Right kidney (tissue), 9 donors: ENCODE measurements at places on chromosomes 11 and 22.

DNA sequence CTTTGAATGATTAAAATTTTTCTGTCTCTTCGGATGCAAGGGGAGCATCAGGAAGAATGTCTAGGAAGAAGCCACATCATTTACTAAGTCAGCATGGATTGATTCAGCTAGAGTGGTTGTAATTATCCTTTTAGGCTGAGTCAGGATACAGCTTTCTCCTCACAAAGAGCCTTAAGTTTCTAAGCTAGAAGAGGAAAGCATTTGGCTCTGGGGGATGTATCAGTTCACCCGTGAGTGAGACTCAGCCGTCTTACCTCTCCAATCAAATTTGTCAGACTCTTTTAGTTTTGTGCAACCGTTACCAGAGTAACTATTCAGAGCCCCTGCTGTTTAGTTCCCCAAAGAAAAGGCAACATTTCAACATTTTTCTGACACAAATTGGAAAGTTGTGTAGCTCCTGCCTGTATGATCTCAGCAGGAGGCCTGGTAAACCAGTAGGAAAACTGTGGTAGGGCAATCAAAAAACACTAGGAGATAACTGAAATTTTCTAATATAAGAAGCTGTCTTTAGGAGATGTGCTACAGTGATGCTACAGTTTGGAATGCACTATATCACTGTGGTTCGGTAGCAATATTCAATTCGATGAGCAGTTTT lies 432.4 kb upstream of the LUZP2 start:
- DNase-seq, result no peak

GRCh38 chr11:78217650-78218541 lies 29.2 kb downstream of the USP35 start:
- DNase-seq, result no peak

DNA sequence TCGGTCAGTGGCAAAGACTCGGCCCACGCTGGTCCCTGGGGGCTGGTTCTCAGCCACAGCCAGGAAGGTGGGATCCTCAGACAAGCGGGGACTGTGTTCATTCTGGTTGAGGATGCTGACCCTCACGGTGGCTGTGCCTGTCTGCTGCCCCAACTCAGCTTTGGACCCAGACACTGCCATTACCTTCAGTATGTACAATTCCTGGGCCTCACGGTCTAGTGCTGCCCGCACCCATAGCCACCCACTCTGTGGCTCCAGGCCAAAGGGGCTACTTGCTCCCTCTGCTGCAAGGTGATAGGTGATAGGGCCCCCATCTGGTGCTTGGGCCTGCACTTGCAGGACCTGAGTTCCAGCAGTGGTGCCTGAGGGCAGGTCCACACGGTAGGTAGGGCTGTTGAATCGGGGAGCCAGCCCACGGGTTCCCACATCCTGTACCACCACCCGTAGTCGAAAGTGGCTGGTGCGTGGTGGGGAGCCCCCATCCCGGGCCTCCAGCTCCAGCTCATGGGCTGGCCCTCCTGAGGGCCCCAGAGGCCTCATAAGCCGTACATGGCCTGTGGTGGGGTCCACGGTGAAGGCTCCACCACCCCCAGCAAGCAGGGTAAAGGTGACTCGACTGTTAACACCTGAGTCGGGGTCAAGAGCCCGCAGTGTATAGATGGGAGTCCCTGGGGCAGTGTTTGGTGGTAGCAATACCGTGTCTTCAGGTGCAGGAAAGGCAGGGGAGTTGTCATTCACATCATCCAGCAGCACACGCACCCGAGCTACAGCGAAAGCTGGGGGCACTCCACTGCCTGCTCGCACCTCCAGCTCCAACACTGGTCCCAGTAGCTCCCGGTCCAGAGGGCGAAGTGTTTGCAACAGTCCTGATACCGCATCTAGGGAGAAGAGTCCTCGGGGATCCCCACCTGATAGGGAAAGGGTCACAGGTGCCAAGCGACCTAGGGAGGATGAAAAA lies 13.2 kb upstream of the TPP1 start:
- DNase-seq, result no peak

DNA sequence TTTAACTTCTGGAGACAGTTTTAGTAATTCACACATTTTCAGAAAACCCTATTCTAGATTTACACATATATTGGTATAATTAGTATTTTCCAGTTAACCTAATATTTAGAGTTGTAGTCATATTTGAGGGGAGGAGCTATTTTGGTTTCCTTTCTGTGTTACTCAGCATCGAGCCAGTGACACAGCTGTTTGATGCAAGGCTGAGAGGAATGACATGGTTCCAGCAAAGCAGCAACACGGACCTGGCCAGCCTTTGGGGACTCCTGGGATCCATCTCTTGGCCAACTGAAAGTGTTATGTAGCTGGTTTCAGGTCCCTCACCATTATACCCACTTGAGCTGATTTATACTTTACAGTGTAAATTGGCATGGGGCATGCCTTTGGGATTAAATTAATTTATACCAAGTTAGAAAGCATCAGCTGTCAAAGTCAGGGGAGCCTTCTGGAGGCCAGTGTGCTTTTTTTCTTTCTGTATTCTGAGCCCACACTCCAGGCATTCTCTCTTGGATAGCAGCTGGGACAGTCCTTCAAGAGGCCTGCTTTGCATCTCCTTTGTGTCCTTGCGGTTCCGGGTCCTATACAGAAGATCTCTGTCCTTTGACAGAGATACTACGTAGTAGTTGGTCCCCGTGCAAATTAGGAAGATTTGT lies 91.3 kb upstream of the SLC25A18 start:
- no peak for DNase-seq

DNA sequence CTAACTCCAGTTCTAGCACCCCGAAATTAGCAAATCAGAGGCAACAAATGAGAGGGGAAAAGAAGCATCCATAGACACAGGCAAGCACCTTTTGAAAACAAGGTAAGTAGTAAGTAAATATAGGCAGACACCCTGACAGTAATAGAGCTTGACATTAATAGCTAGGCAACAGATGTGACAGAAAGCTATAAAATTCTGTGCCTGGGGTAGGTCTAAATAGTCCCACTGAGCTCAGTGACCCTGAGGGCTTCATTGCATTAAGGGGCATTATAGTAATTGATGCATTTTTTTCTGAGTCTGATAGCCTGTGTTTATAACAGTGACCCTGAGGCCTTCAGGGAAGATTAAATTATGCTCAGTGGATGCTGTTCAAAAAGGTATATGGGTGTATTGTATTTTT lies 197.1 kb downstream of the HIPK3 start:
- no peak for DNase-seq

GRCh38 chr11:123696183-123696582 lies 41.8 kb upstream of the SCN3B start:
- no peak for DNase-seq

DNA sequence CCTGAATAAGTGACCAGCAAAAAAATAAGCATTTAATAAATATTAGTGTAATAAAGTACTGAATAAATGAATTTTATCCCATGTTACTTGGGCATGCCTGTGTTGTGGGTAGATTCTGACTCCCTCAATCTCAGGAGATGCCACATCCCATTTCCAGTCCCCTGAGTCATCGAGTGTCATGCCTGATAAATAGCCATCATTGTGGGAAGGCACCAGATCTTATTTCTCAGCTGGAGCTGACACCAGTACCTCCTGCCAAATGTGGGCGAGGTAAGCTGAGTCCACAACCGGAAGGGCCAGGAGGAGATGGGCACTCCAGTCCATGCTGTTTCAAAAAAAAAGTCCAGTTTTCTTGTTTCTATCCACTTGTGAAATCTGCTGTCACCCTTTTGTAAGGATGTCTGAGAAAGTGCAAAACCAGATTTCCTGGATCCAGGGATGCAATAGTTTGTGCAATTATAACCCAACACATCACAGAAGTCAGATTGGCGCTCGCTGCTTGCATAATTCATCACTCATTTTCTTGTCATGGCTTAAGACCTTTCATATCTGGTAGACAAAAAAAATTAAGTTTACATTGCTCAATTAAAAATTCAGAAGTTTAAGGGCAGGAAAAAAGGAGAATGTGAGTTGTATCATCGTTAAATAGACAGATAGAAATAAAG lies 311.6 kb downstream of the MIAT start:
- no peak for DNase-seq

DNA sequence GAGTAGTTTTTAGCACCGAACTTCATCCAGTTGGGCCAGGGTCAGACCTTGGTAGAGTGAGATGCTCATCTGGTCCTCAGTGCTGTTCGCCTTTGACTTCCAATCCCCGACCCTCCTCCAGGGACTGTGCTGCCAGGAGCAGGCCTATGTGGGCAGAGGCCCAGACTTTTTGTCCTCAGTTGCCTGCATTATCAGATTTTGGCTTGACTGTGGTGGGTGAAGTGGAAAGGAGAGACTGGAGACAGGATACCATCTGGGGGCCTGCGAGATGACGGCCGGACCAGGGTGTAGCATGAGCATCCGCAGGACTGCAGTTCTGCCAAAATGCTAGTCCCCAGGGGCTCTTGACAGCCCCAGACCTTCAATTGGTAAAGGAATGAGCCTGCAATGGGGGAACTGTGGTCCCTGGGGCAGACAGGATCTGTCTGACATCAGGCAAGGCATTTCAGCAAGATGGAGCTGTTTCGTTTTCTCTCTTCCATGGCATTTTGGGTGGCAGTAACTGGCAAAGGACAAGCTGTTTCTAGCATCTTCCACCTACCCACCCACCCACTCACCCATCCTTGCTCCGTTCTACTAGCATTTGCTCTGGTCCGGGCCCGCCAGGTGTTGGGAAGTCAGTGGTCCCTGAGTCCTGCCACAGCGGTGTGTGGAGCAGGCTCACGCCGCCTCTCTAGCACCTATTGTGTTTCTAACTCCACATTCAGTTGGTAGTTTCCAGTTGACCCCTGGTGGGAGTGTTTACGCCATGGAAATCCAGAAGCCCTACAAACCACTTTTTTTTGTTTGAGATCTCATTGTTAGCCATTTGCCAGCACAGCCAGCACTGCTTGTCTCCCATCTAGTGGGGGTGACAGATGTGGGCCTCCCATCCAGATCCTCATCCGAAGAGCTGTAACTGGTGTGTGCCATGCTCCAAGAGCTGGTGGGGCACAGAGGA lies 53.5 kb downstream of the OTOG start:
- peak; percentile 22 for DNase-seq

DNA sequence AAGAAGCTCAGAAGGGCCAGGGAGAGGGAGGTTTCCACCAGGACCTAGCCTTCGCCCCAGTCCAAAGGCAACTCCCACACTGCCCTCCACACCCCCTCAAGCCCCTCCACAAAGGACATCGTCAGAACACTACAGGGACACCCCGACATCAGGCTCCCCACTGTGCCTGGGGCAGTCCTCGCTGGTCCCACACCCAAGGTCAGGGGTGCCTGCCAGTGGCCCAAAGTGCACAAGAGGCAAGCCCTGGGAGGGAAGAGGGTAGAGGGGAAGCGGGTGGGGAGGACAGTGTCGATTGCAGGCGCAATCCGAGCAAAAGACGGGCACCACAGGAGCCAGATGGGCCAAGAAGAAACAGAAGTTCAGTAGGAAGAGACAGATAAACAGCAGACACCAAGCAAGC lies 35.6 kb upstream of the JAM3 start:
- no peak for DNase-seq

DNA sequence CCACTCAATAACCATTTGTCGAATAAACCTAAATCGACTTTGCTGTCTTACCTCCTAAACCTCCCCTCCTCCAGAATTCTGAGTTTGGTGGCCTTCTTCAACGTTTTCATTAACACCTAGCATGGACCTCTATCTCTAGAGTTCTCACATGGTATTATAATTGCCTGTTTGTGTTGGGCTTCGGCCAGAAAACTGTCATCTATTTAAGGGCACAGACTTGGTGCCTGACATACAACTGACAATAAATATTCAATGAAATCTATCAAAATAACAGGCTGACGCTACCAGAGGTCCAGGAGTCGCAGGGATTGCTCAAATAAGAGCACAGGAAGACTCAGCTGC lies 687 bp downstream of the ALKBH8 start:
- peak; percentile 14 for DNase-seq

GRCh38 chr22:20264614-20265452 lies 3.3 kb downstream of the RTN4R start:
- no peak for DNase-seq

GRCh38 chr11:43503417-43503816 lies 144.7 kb downstream of the TTC17 start:
- DNase-seq, result no peak

- DNase-seq, result no peak
Observed at GRCh38 chr11:101082813-101083212, 46.8 kb downstream of the PGR start.

DNA sequence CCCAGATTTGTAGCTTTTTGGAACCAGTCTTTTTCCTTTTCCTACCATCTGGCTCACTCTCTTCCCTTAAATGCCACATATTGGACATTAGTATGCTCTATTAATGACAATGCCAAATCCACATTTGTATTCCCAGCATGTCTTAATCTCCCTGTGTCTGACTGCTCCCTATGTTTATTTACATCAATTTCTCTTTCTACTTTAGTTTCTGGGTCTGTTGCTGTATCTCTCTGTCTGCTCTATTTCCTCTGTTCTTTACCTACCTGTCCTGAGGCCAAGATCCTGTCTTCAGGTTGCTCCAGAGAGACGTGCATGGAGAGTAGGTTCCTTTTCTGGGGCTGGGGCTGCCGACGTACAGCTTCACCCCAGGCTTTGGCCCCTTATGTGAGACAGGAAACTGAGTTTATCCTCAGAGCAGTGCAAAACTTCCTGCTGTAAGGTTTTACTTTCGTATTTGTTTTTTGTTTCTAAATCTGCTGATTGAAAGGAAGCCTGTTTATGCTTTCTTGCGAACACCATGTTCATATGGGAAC lies 25.6 kb downstream of the OR2AG2 start:
- no peak for DNase-seq

GRCh38 chr11:5688482-5688881 lies 1.1 kb upstream of the TRIM22 start:
- no peak for DNase-seq

DNA sequence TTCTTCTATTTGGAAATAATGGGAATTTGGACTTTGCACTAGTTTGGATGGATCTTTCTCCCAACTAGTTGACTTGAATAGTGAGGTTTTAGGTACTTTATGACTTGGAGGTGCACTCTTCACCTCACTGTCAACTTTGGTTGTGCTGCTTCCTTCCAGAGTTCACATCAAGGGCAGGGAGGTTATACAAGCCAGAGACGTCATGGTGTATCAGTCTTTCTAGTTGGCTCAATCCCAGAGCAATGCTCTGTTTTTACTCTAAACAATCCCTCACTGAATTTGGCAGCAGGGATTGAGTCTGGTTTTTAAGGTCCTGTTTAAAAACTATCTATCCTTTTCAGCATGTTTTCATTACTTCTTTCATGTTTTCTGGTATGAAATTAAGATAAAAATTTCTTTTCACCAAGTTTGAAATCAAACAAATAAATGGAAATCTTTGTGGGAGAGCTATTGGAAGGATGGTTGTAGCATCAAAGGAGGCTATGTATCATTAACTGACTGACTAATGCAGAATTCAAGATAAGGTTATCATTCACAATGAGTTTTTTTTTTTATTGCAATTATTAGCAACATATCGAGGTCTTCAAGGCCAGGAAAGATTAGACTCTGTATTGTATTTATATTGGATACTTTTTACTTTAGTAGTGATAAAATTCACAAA lies 28.0 kb upstream of the ZBED5 start:
- DNase-seq, result no peak
